ENCODE measurements at places on chromosomes 13 and 19.

- no peak for DNase-seq
Observed at GRCh38 chr13:52348983-52349780, 56.8 kb downstream of the THSD1 start.

DNA sequence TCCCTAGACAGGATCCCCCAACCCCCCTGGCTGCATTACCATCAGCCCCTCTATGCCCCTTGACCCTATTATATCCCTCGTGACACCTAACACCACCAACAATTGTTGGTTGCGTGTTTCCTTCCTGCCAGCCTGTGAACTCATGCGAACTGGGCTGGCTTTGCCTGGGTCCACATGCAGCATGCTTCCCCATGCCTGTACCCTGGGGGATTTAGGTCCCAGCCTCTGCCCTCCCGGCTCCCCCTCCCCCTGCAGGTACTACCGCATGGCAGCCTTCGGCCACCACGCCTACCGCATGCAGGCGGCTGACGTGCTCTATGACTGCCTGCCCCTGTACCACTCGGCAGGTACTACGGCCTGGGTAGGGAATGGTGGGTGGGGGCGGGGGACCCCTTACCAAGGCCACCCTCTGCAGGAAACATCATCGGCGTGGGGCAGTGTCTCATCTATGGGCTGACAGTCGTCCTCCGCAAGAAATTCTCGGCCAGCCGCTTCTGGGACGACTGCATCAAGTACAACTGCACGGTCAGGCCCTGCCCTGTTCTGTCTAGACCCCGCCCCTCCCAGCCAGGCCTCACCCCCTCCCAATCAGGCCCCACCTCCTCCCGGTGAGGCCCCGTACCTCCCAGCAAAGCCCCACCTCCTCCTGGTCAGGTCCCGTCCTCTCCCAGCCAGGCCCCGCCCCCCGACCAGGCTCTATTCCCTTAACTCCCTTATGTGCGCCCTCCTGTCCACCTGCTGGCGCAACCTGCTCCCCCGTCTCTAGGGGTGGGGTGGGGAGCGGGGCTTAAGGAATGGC is 18.5 kb downstream of the SLC27A1 start:
- DNase-seq: peak; percentile 36

DNA sequence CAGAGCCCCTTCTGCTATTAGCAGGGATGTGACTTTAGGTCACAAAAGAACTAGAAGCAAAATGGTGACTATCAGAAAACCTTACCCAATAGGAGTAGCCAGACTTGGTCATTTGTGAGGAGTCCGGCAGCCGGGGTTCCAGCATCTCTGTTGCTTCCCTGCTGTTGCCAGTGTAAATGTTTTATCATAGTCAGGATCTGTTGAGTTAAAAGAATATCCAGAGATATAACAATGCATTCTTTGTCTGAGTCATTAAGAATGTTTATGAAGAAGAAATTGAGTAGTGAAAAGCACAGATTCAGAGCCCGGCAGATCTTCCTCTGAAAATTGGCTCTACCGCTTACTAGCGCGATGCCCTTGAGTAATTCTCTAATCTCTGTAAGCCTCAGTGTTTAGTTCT is 84.2 kb downstream of the COL4A2 start:
- DNase-seq: no peak

GRCh38 chr19:41590936-41591335 is 15.0 kb downstream of the CEACAM21 start:
- no peak for DNase-seq

- no peak for DNase-seq
Observed at GRCh38 chr13:91375116-91375729, 23.2 kb upstream of the GPC5 start.

DNA sequence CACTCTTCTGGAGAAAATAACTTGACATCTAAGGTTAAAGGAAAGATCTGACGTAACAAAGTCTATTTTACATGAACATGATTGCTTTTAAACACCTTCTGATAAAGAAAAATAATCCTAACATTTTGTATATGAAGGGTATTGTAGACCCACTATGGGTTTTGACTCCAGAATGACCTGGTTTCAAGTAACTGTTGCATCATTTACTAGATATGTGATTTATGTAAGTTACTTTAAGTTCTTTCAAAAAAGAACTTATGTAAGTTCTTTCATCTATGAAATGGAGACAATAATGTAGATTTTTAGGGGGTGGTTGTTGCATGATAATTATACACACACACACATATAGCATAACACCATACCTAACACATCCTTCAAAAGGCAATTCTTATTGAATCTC is 147.6 kb upstream of the MIR17HG start:
- no peak for DNase-seq

DNA sequence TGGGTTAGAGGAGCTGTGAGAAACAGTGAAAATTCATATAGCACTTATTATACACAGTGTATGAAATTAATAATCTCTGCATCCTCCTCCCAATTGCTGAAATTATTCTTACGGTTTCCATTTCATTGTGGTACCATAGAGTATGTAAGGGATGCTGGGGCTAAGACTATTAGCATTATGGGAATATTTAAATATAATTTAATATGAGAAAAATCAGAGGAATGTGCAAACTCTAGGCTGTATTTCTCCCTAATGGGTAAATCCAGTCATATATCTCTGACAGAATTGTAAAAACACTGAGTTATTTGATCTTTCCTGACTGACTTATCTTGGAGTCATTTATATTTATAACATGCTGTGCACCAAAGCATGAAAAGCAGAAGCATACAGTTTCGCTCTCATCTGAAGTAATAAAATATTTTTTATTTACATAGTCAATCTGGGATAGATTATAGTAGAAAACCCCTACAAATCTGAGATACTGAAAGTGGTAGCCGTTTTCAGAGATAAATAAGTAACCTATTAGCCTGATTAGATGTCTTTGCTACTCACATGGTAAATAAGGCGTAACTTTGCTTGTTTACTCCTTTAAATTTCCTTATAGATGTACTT is 34.9 kb downstream of the LRCH1 start:
- no peak for DNase-seq

DNA sequence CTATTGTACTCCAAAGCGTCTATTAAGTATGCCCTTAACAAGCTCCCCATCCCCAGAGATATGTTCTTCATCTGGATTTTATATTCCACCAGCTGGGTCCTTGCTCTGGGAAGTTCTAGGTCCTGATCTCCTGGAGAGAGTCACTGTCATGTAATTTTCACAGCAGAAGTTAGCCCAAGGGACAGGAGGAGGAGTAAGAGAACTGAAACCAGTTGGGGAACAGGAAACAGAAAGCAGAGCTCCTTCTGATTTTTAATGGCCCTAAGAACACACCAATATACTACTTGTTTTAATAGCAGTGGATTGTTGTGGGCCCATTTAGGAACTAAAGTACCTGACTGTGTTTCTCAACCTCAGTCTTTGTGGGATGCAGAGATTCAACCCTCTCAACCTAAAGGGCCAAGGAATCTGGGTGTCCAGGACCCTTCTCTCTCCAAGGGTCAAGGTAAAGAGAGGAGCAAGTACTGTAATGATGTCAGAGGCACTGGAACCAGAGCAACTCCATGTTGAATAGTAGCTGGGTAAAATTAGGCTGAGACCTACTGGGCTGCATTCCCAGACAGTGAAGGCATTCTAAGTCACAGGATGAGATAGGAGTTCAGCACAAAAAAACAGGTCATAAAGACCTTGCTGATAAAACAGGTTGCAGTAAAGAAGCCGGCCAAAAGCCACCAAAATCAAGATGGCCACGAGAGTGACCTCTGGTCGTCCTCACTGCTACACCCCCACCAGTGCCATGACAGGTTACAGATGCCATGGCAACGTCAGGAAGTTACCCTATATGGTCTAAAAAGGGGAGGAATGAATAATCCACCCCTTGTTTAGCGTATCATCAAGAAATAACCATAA is 8.1 kb upstream of the FPR3 start:
- no peak for DNase-seq
